Osteoblast (primary cell): ENCODE measurements at places on chromosomes 7 and 10. TPM values are rescaled to one million over a fixed set of nuclear protein-coding genes. Genes with fewer than 3 reads are reported as not detected.

DNA sequence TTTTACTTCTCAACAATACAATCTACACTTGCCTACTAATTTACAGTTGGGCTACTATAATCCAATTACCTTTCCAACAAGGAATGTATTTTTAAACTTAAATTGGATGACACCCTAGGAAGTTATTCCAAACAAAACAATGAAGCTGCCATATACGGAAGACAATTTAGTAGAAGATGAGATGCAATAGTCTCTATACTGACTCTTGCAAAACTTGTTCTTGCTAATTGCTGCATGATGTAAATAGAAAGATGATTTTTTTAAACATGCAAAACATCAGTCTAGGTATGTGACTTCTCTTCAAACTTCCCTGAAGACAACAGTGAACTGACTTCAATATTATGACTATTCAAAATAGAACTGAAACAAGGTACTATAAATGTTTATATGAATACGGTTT, 17.6 kb downstream of the NT5C3A start:
- no peak overlapping the region for H3K4me3 ChIP-seq
- H3K27me3 ChIP-seq = no peaks in the 10 kb centered on the region
- H3K4me1 ChIP-seq = peaks cover 17% of the 10 kb centered on the region
- DNase-seq = no peak

- no peaks in the 10 kb centered on the region for H3K27me3 ChIP-seq
- H3K27ac ChIP-seq = no peak overlapping the region
- H3K4me1 ChIP-seq = peaks cover 50% of the 10 kb centered on the region
- DNase-seq = no peak
- no peaks in the 10 kb centered on the region for H3K36me3 ChIP-seq
These were observed 9.8 kb downstream of the TSPAN14 start for GRCh38 chr10:80463868-80464267.

DNA sequence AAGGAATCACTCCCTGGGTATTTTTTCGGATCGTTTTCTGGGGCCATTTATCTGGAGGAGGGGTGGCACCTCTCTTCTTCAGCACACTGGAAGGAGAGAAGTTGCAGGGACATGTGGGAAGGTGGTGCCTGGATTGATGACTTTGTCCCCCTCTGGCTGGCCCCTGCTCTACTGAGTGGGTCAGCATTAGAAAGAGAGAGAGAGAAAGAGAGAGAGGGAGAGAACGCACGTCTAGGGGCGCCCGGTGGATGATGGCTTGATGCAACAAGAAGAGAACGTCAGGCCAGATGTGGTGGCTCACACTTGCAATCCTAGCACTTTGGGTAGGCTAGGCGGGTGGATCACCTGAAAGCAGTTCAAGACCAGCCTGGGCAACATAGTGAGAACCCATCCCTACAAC, 5.5 kb upstream of the MUC12 start:
- peak; percentile 76 for DNase-seq
- no peak overlapping the region for H3K4me3 ChIP-seq
- no peaks in the 10 kb centered on the region for H3K4me1 ChIP-seq
- no peaks in the 10 kb centered on the region for H3K36me3 ChIP-seq

GRCh38 chr10:97517778-97518300, 19.1 kb downstream of the UBTD1 start:
- peaks cover 15% of the 10 kb centered on the region for H3K4me1 ChIP-seq
- H3K27ac ChIP-seq = no peak overlapping the region
- no peak for DNase-seq
- no peak overlapping the region for H3K4me3 ChIP-seq
- H3K36me3 ChIP-seq = no peaks in the 10 kb centered on the region

- no peaks in the 10 kb centered on the region for H3K27me3 ChIP-seq
- no peak overlapping the region for H3K27ac ChIP-seq
- DNase-seq = no peak
- H3K4me1 ChIP-seq = no peaks in the 10 kb centered on the region
- H3K4me3 ChIP-seq = no peak overlapping the region
These were observed 6.4 kb downstream of the WEE2 start for GRCh38 chr7:141714571-141714970.

DNA sequence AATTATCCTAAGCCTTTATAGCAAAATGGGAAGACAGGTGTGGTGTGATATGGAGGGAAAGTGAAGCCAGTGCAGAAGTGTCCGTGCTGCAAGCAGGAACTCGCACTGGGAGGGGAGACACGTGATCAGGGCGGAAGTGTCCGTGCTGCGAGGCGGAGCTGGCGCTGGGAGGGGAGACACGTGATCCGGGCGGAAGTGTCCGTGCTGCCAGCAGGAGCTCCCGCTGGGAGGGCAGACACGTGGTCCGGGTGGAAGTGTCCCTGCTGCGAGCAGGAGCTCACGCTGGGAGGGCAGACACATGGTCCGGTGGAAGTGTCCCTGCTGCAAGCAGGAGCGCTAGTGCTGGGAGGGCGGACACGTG, 40.5 kb upstream of the PRKAR1B start:
- no peak overlapping the region for H3K27ac ChIP-seq
- H3K27me3 ChIP-seq = no peaks in the 10 kb centered on the region
- H3K4me1 ChIP-seq = no peaks in the 10 kb centered on the region
- no peak overlapping the region for H3K4me3 ChIP-seq
- H3K36me3 ChIP-seq = peaks cover 16% of the 10 kb centered on the region
- peak; percentile 0 for DNase-seq

GRCh38 chr7:4845740-4846142, 16.1 kb downstream of the PAPOLB start:
- no peaks in the 10 kb centered on the region for H3K27me3 ChIP-seq
- DNase-seq = no peak
- H3K4me3 ChIP-seq = peak overlapping the region; percentile 39
- H3K27ac ChIP-seq = no peak overlapping the region
- H3K36me3 ChIP-seq = no peaks in the 10 kb centered on the region

DNA sequence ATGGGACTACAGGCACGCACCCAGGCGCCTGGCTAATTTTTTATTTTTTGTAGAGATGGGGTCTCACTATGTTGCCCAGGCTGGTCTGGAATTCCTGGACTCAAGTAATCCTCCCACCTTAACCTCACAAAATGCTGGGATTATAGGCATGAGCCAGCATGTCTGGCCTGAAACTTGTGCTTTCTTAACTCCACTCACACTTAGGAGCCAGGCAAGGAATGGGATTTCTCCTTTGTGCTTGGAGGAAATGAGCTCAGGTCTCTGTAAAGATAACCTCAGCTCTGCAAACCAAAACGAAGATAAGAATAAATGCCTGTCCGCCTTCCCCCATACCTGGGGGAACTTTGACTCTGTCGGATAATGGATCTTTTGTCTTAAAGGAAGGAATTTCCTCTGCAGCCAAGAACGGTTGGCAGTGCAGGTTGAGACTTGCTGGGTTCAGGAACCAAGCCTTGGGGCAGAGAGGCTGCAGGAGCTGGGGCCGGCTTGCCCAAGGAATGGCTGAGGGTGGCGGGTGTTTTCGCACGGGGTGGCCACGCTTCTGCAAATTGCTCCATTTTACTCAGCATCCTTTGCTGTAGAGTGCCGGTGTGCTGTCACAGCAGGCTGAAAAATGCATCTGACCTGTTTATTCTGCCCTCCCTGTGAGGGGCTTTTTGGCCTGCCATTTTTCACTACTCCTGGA, 174.2 kb downstream of the KIAA1217 start:
- no peaks in the 10 kb centered on the region for H3K36me3 ChIP-seq
- H3K27me3 ChIP-seq = peaks cover 4% of the 10 kb centered on the region
- H3K27ac ChIP-seq = peak overlapping the region; percentile 33
- H3K4me3 ChIP-seq = no peak overlapping the region
- DNase-seq = no peak
- peaks cover 28% of the 10 kb centered on the region for H3K4me1 ChIP-seq

DNA sequence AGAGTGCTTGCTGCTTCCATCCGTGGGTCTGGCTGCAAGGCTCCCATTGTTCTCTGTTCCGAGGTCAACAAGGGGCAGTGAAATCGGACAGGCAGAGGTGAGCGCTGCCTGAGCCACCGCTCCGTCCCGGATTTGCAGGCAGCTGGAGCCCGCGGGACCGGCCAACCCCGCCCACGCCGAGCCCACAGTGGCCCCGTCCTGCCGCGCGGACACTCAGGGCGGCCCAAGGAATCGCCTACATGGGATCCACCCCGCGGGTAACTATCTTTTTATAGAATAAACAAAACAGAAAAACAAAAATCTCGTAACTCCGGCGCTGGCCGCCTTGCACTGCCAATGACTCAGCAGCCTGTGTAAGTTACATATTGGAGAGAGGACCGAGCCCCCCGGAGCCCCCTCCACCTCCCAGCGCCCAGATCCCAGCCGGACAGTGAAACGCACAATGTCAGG, 1.9 kb downstream of the BNIP3 start:
- peak overlapping the region; percentile 47 for H3K27ac ChIP-seq
- H3K4me3 ChIP-seq = peak overlapping the region; percentile 71
- DNase-seq = peak; percentile 90
- H3K36me3 ChIP-seq = no peaks in the 10 kb centered on the region
- no peaks in the 10 kb centered on the region for H3K27me3 ChIP-seq

- H3K27ac ChIP-seq = no peak overlapping the region
- no peaks in the 10 kb centered on the region for H3K4me1 ChIP-seq
- no peak for DNase-seq
- no peak overlapping the region for H3K4me3 ChIP-seq
- no peaks in the 10 kb centered on the region for H3K36me3 ChIP-seq
- no peaks in the 10 kb centered on the region for H3K27me3 ChIP-seq
These were observed 4.3 kb downstream of the GPR22 start for GRCh38 chr7:107474104-107474521.

DNA sequence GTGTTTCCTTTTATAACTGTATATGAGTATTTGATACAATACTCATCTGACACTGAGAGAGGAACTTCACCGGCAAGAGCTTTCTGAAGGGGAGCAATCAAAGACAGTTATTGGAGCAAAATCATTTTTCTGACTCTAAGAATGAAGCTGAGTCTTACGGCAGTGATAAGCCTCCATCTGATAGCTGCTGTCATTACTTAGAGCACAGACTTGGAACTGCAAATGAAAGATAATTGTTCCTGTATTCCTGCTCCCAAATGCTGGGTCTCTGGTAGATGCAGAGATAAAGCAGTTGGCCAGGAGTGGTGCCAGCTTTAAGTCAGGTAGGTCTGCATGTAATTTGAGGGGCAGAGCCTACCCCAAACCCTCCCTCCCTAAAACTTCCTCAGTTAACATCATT, 2.3 kb upstream of the PALS2 start:
- peak; percentile 71 for DNase-seq
- peaks cover 21% of the 10 kb centered on the region for H3K4me1 ChIP-seq
- no peak overlapping the region for H3K27ac ChIP-seq
- peaks cover 15% of the 10 kb centered on the region for H3K27me3 ChIP-seq

- no peak overlapping the region for H3K4me3 ChIP-seq
- no peaks in the 10 kb centered on the region for H3K27me3 ChIP-seq
- H3K36me3 ChIP-seq = no peaks in the 10 kb centered on the region
- H3K4me1 ChIP-seq = no peaks in the 10 kb centered on the region
These were observed 426.9 kb downstream of the CCSER2 start for GRCh38 chr10:84755311-84755710.

DNA sequence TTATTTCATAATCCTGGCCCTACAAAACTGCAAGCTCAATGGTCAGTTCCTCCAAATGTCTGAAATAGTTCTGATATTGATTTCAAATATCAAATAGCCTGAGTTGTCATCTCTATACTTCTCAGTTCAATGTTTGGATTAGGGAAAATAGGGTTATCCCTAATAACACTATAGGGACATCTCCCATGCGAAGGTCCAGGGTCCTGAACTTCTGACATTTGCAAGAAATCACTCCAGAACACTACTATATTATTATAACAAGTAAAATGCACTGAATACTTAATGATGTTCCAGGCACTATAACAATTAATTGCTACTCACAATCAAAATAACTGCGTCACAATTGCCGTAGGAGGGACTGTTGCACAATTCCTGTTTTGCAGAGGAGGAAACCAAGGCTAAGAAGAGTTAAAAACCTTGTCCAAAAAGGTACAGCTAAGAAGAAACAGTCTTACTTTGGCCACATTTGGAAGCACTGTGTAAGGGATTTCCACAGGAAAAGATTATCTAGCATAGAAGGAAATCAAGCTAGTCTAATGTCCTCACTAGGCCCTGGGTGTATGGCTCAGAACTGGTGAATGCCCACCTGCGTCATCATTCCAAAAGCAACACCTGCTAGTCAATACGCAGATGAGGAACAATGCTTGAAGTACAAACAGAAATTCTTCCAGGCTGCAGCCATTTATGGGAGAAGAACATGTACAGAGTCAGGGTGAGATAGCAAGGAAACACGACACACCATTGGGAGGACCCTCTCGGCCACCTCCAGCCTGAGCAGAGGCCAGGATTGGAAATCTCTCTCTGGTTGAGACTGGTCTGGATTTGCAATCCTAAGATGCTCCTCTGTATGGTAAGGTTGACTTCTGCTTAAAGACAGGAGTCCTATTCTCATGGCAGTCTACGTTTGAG, 48.3 kb downstream of the ABLIM1 start:
- H3K36me3 ChIP-seq = no peaks in the 10 kb centered on the region
- DNase-seq = no peak
- no peak overlapping the region for H3K4me3 ChIP-seq
- no peaks in the 10 kb centered on the region for H3K4me1 ChIP-seq

DNA sequence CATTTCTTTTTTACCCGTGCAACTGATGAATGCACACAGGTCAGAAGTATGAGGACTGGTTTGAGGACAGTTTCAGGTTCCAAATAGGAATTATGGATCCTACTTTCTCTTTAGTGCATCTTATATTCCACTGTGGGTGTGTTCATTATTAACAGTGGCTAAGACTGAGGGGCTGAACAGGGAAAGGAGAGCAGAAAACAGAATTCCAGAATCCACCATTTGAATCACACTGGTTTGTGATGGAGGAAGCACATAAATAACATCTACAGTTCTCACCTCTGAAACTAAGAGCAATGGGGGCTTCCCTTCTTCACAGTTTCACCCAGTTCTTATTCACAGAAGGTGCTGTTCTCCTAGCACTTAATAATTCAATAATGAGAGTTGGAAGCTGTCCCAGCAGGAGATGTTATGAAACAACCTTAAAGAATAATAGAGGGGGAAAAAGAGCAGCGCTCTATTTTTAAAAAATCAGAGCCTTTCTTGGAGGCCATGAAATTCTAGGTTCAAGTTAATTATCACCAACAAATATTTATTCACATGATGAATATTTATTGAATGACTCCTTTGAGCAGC, 205.1 kb downstream of the CREB5 start:
- no peaks in the 10 kb centered on the region for H3K27me3 ChIP-seq
- DNase-seq = no peak
- H3K27ac ChIP-seq = no peak overlapping the region
- no peak overlapping the region for H3K4me3 ChIP-seq
- H3K4me1 ChIP-seq = peaks cover 5% of the 10 kb centered on the region

- peaks cover 6% of the 10 kb centered on the region for H3K4me1 ChIP-seq
- H3K36me3 ChIP-seq = no peaks in the 10 kb centered on the region
- H3K27ac ChIP-seq = no peak overlapping the region
These were observed 261.9 kb downstream of the ARL4A start for GRCh38 chr7:12949060-12949931.

DNA sequence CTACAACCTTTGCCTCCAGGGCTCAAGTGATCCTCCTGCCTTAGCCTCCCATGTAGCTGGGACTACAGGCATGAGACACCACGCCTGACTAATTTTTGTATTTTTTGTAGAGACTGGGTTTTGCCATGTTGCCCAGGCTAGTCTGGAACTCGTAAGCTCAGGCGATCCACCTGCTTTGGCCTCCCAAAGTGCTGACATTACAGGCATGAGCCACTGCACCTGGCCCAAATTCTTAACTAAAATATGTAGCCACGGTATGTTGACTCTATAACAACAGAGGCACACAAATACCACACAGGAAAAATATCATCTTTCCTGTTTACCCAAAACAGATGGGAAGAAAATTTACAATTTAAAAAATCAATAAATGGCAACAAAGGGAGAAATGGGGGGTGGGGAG, 115.8 kb downstream of the ATE1 start:
- peaks cover 3% of the 10 kb centered on the region for H3K4me1 ChIP-seq
- no peaks in the 10 kb centered on the region for H3K36me3 ChIP-seq
- no peak for DNase-seq

CC2D2B gene
- total RNA-seq = 0.36 and 0.88 TPM in 2 replicates

EEPD1 gene
- 9.0 and 14.1 TPM in 2 replicates for total RNA-seq

ZNF316 gene
- 12.4 and 14.1 TPM in 2 replicates for total RNA-seq

ZNF488 gene
- under 0.01 and 0.29 TPM in 2 replicates for total RNA-seq

PRKG1 gene
- total RNA-seq = 19.5 and 32.1 TPM in 2 replicates

PRLHR gene
- total RNA-seq = not detected in 2 replicates

MBL2 gene
- under 0.01 TPM in 2 replicates for total RNA-seq

LRGUK gene
- 0.72 and 0.88 TPM in 2 replicates for total RNA-seq
